ENCODE measurements at places on chromosomes 11 and 22. TPM values are rescaled to one million over a fixed set of nuclear protein-coding genes. Genes with fewer than 3 reads are reported as not detected.

The MCHR1 gene
- polyA plus RNA-seq: 0.59 TPM

The LRRC75B gene
- 48.4 TPM for polyA plus RNA-seq

The BLID gene
- 1.0 TPM for polyA plus RNA-seq

The RIMBP3B gene
- polyA plus RNA-seq: 0.34 TPM

The SNX32 gene
- polyA plus RNA-seq: 21.4 TPM

The ARHGEF17 gene
- 33.5 TPM for polyA plus RNA-seq

The SLCO2B1 gene
- not detected for polyA plus RNA-seq

The TRIM49D1 gene
- polyA plus RNA-seq: not detected

The AGBL2 gene
- polyA plus RNA-seq: 1.7 TPM

The TRIM49C gene
- not detected for polyA plus RNA-seq

The OR52I1 gene
- polyA plus RNA-seq: not detected

The NAT10 gene
- 19.4 TPM for polyA plus RNA-seq

The PARVG gene
- not detected for polyA plus RNA-seq

The PRAME gene
- not detected for polyA plus RNA-seq

The CBLIF gene
- not detected for polyA plus RNA-seq

The OR51V1 gene
- not detected for polyA plus RNA-seq

The TRPM5 gene
- polyA plus RNA-seq: 0.33 TPM

The ANGPTL5 gene
- polyA plus RNA-seq: not detected

The PRG3 gene
- not detected for polyA plus RNA-seq

The KRTAP5-1 gene
- polyA plus RNA-seq: not detected

The SLC5A12 gene
- 1.0 TPM for polyA plus RNA-seq

The KLHL35 gene
- polyA plus RNA-seq: 3.4 TPM

The XNDC1N gene
- polyA plus RNA-seq: 6.3 TPM

The CASP4 gene
- polyA plus RNA-seq: 0.78 TPM

The GRIK4 gene
- polyA plus RNA-seq: 0.28 TPM

The OR51B5 gene
- 0.25 TPM for polyA plus RNA-seq

The GTF2H1 gene
- polyA plus RNA-seq: 26.1 TPM

The PRODH gene
- polyA plus RNA-seq: 3.4 TPM

The HTR3A gene
- polyA plus RNA-seq: not detected

The NAALADL1 gene
- polyA plus RNA-seq: 0.59 TPM

The YAP1 gene
- polyA plus RNA-seq: 48.4 TPM

The NCAM1 gene
- polyA plus RNA-seq: 61.9 TPM

The CRYBB2 gene
- not detected for polyA plus RNA-seq

The TUG1 gene
- 58.9 TPM for polyA plus RNA-seq

The C1QTNF4 gene
- polyA plus RNA-seq: 50.8 TPM

The TIMP3 gene
- 85.9 TPM for polyA plus RNA-seq

The PTPN5 gene
- polyA plus RNA-seq: 1.1 TPM

The BARX2 gene
- polyA plus RNA-seq: 0.32 TPM

The FAM181B gene
- 1.0 TPM for polyA plus RNA-seq

The IRAG1 gene
- 5.2 TPM for polyA plus RNA-seq

The CD3E gene
- not detected for polyA plus RNA-seq

The HSPB2 gene
- polyA plus RNA-seq: 9.2 TPM

The GGT5 gene
- 3.6 TPM for polyA plus RNA-seq

The ANO1 gene
- polyA plus RNA-seq: 0.09 TPM

The INPP5J gene
- 21.9 TPM for polyA plus RNA-seq

The C22orf42 gene
- polyA plus RNA-seq: not detected

The TRIM22 gene
- 0.32 TPM for polyA plus RNA-seq

The RRAS2 gene
- polyA plus RNA-seq: 72.3 TPM

The GGTLC3 gene
- polyA plus RNA-seq: 2.2 TPM

The RIC3 gene
- 22.1 TPM for polyA plus RNA-seq
